ENCODE measurements at places on chromosomes 12 and 14.
A peak's percentile ranks its signal among the peaks of the same experiment; 100 is the strongest.

GRCh38 chr14:64109819-64110554 lies 184.2 kb downstream of the ESR2 start:
- DNase-seq: no peak

DNA sequence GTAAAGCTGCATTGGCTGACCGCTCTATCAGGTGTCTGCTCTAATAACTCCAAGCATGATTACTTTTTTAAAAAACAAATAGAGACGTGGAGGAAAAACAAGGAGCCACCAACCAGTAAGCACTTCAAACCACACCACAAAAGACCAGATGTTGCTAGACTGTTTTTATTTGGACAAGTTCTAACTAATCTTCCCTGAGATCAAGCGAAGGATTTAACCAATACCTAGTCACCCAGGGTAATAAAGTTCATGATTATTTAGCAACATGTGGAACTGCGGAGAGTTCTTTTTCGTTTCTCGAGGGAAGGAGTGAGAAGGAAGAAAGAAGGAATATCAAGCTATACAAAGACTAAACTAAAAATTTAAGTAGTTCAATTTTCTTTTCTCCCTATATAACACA lies 288.1 kb downstream of the DUSP6 start:
- no peak for DNase-seq

GRCh38 chr12:14723763-14724162 lies 27.4 kb upstream of the GUCY2C start:
- no peak for DNase-seq

DNA sequence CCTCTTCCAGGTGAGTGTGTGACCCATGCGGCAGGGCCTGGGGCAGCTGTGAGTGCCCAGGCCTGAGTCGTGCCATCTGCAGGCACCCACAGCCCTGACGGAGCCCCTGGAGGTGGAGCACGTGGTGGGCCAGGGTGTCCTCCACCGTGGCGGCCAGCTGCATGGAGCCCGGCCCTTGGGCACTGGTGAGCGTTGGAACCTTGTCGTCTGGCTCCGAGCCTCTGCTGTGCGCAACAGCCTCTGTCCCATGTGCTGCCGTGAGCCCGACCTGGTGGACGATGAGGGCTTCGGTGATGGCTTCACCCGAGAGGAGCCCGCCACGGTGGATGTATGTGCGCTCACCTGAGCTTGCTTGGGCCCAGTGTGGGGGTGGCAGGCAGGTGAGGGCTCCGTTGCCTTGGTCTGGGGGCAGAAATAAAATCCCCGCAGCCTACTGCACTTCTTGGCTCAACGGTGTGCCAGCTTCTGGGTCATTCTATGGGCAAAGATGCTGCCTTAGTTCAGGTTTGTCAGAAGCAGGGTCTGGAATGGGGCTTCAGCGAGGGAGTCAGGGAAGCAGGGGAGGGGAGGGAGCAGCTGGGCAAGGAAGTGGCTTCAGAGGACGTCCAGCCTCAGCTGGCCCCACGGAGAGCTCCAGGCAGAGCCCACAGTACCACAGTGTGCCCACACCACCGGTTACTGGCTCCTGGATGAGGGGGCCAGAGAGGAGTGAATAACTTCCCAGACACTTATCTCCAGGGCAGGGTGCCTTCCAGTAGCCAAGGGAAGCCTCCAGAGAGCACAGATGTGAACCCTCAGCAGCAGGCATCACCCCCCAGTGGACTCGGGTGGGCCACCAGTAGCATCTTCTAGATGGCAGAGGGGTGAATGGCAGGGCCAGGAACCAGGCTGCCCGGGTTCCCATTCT lies 1.2 kb upstream of the ARL6IP4 start:
- DNase-seq: no peak

DNA sequence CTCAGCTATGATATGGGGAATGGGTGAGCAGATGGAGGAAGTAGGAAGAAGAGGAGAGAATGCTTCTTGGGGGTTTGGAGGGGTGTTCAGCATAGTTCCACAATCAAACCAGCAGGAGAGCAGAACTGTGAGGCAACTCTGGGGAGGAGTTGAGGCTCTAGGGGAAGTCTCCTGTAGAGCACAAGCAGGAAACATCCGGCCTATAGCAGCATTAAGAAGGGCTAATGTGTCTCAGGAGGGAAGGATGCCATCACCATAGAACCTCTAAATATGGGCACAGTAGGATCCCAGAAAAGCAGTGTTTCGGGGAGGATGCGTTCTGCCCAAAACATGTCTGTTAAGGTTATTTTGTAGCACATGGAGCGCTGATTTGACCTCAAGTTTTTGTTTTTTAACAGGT lies 8.4 kb upstream of the SALL2 start:
- DNase-seq: no peak

GRCh38 chr12:131471946-131472732 lies 238.8 kb upstream of the SFSWAP start:
- no peak for DNase-seq

- no peak for DNase-seq
Observed at GRCh38 chr14:74754157-74754556, 9.0 kb upstream of the YLPM1 start.

DNA sequence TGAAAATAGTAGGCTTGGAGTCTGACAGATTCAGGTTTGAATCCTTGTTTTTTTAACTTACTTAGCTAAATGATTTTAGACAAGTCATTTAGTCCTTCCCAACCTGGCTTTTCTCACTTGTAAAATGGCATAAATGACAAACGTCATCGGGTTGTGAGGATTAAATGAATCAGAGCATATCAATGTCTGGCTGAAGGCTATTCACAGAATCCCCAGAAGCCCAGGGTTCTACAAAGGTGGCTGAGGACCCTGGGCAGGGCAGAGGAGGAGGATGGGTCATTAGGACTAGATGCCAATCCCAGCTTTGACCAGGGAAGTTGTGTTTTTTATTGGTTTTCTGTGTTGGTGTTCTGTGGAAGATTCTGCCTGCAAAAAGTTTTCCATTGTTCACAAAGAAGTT lies 7.6 kb upstream of the PTPRB start:
- no peak for DNase-seq

DNA sequence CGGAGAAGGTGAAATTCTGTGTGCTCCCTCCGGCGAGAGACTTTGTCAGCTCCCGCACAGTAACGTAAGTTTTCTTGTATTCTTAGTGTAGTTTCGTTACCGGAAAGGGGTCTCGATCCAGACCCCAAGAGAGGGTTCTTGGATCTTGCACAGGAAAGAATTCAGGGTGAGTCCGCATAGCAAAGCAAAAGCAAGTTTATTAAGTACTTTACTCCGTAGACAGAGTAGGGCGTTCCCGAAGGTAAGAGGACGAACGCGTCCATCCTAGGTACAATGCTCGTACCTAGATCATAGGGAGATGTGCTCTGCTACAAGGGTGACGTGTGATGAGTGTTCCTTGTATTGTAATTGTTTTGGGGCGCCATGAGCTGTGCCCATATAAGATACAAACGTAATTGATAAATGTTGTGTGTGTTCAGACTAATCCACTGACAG lies 293 bp downstream of the IFI27L1 start:
- DNase-seq: no peak

GRCh38 chr12:96294831-96295230 lies 100.7 kb downstream of the ELK3 start:
- DNase-seq: no peak

DNA sequence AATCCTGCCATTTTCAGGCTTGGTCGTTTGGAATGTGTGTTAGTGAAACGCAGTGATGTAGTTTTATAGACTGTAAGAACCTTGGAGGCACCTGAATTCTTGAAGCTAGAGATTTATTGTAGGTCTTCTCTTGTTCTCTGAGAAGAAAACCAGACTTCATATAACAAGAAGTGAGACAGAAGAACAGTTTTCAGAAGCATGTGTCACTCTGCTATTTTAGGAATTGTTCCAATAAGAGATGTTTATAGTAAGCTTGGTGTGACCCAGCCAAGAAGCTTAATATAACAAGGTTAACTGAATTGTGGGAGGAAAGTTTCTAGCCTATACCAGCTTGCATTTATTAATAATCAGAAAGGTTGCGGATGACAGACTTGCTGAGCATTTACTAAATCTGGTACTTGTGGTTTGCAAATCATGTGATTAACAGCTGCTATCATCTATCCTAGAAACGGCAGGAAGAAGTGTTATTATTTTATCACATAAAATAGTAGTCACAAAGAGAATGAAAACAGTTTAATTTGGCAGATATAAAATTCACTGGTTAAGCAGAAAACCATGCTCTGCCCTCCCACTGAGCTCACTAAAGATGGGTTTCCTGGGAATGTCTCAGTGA lies 49.2 kb upstream of the BCAT1 start:
- no peak for DNase-seq

GRCh38 chr14:71933001-71933587 lies 865 bp downstream of the RGS6 start:
- peak; percentile 35 for DNase-seq

DNA sequence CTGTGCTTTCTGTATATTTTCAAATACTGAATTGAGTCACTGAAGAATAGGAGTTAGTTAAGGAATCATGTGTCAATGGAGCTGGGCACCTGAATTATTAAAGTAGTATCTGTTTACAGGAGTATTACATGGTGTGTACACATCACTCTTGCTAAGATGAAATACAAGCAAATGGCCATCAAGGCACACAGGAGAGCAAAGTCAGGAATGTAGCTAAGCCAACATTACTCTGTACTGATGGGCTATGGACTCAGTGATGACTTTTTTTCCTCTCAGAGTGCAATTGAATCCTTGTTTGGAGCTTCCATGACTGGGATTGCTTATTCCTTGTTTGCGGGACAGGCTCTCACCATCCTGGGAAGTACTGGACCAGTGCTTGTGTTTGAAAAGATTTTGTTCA lies 45.5 kb downstream of the SLC4A8 start:
- no peak for DNase-seq

- DNase-seq: no peak
Observed at GRCh38 chr12:106985479-106985878, 1.5 kb downstream of the MTERF2 start.

DNA sequence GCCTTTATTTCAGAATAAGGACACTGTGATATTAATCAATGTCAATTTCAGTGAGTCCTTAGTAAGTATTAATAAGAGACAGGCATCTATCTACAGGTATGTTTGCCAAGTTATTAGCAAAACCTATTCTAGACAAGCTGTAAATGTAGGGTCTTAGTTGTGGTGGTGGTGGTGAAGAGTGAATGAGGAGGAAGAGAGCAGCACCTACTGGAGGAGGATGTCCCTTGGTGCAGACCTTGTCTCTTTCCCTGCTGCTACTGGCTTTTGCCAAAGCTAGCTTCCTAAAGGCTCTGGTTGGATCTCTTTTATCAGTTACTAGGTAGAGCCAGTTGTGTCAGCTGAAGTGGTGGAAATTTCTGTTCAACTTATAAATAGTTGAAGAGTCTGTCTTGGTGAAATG lies 304.8 kb upstream of the ATP2B1 start:
- DNase-seq: no peak

GRCh38 chr12:131867471-131867870 lies 27.0 kb upstream of the ULK1 start:
- no peak for DNase-seq

GRCh38 chr14:104967386-104968152 lies 10.6 kb downstream of the AHNAK2 start:
- DNase-seq: no peak

DNA sequence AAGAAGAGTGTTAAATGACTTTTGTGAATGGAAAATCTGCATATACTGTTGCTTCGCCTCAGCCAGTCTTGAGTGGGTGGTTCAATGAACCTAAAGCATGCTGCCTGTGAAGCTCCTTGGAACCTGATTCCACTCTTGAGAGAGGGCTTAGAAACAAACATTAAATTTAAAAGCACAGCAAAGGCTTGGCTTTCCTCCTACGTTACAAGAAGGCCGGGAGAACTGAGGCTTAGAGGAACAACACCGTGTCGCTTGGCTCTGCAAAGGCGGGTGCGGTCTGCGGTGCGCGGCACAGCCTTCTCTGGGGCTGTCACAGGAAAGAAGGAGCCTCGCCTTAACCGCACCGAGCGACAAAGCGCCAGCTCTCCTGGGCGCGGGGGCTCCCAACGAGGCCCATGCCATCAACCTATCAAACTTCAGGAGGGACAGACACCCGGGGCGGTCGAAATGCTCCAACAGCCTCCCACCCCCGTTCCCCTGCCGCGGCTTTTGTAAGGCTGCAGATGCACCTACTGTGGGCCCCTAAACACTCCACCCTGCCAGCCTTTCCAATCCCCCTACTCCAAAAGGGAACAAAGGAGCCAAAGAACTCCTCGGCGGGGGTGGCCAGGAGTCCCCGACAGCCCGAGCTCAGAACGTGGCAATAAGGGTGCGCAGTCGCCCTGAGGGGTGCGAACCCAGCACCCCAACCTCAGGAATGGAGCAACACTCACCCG lies 729 bp downstream of the OSBPL8 start:
- peak; percentile 92 for DNase-seq

DNA sequence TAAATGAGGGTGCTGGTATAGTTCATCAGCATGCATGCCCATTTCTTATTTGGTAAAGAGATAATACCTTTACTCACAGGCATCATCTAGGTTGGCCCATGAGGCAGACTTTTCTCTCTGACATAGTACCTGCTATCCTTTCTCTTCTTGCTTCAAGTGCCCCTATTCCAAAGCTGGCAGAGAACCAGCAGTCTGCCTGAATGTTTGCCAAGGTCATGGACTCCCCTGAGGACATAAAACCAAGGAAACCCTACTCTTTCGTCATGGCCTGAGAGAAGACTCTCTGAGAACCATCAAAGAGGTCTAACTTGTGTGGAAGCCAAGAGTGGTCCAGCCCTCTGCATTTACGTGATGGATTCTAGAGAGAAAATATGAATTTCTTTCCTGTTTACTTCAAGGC lies 11.9 kb downstream of the PPP1R36 start:
- no peak for DNase-seq

DNA sequence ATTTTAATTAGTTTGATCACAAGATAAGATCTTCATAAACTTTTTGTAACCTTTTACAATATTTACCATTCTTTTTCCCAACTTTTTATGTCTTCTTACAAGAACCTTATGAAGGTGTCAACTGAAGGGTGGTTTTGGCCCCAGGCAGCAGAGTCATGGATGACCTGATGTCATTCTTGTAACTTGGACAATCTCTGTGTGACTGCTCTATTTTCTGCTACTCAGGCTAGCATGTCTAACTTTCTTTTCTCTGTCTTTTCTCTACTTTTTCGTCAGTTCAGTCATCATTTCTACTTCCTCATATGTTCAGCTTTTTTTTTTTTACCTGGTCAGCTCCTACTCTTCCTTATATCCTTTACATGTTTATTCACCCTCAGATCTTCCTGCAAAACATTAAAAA lies 150.7 kb upstream of the PTPRQ start:
- no peak for DNase-seq

GRCh38 chr14:101025696-101026095 lies 122.2 kb upstream of the RTL1 start:
- DNase-seq: no peak

- DNase-seq: no peak
Observed at GRCh38 chr12:124827588-124828184, 36.0 kb downstream of the SCARB1 start.

- no peak for DNase-seq
Observed at GRCh38 chr14:24909523-24910302, 140.2 kb downstream of the STXBP6 start.

- no peak for DNase-seq
Observed at GRCh38 chr12:75505706-75506312, 5.6 kb downstream of the KRR1 start.

DNA sequence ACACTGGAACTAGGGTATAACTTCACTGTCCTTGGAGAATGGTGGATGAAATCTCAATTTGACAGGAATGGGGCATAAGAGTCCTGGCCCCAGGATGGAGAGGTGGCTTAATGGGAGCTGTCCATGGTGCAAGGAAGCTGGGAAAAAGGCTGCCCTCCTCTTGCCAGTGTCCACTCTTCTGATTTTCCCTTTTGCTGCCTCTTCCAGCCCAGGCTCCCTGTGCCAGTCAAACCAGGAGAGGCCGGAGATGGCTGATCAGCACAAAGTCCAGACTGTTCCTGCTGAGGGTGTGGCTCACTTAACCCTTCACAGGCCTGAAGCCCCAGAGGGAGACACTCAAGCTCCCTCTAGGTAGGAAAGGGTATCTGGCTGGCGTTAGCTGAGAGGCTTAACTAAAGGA lies at the start of gene MYO1A:
TSS of gene MYO1A (minus strand) at position 240 of the 400 bp plus-strand sequence. CDS start 1,806 bp downstream, outside the sequence.
- no peak for DNase-seq
